ENCODE measurements at places on chromosomes 13 and 19. TPM values are rescaled to one million over a fixed set of nuclear protein-coding genes. Genes with fewer than 3 reads are reported as not detected.

WDR87 gene
- not detected for total RNA-seq

LHB gene
- not detected for total RNA-seq

MBD3L3 gene
- total RNA-seq = not detected

ERCC5 gene
- total RNA-seq = 34.7 TPM

CDX2 gene
- not detected for total RNA-seq

PLPP2 gene
- total RNA-seq = 56.1 TPM

IGFL2 gene
- 16.6 TPM for total RNA-seq

KLHL1 gene
- total RNA-seq = not detected

ZNF492 gene
- total RNA-seq = 0.35 TPM

Measured in airway epithelial cell (primary cell).